Stimulated activated CD4-positive, alpha-beta T cell treated with anti-CD3 and anti-CD28 coated beads, TNF-alpha, amount 100 ng/mL, for 1 hour (primary cell): ENCODE measurements at places on chromosomes 6 and 20.

DNA sequence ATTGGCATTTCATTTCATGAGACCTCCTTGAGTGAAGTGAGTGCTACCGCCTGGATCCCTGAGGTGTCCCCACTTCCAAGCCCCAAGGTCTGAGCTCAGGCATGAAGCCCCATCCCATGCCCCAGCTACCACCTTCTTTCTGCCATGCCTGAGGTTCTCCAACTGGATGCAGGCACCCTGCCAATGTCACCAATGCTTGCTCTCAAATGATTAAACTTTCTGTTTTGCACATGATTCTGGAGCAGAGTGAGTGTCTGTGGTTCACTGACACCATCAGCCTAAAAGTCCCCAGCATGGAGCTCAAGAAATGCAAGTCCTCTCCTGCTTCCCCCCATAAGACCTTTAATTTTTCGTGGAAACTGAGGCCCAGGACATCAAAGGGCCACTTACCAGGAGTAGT, 43.7 kb upstream of the BPIFA2 start:
- DNase-seq = no peak

GRCh38 chr6:163384510-163384909, 30.0 kb upstream of the QKI start:
- DNase-seq = no peak

GRCh38 chr6:124373386-124373785, 569.7 kb downstream of the NKAIN2 start:
- DNase-seq = no peak

GRCh38 chr6:44373787-44374186, 13.7 kb upstream of the CDC5L start:
- no peak for DNase-seq

- DNase-seq = no peak
Observed at GRCh38 chr20:5508044-5508443, 191.3 kb upstream of the PROKR2 start.

- DNase-seq = no peak
Observed at GRCh38 chr6:107624541-107624940, 134.6 kb downstream of the SOBP start.

DNA sequence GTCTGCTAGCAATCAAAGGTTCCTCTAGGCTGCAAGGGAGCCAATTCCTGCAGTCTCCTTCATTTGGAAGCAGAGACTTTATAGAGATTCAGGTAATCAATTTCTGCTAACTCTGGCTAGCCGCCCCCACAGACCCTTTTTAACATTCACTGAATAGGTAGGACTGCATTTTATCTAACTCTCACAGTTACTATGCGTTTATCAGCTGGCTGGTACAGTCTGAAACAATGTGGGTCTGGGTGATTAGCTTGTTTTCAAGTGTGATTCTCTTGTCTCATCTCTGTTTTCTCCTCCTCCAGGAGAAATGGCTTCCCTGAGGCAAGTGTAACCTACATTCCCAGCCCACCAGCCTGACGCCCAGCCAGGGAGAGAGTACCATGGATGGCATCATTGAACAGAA, 73.3 kb downstream of the SYNDIG1 start:
- DNase-seq = no peak

GRCh38 chr6:25829375-25829774, 2.5 kb downstream of the SLC17A1 start:
- DNase-seq = no peak

- DNase-seq = no peak
Observed at GRCh38 chr20:42886046-42886445, 303.7 kb downstream of the PTPRT start.
